ENCODE measurements at places on chromosomes 1 and 21. TPM values are rescaled to one million over a fixed set of nuclear protein-coding genes. Genes with fewer than 3 reads are reported as not detected.

Gene NPR1
- 1.5 TPM for total RNA-seq

Gene CYYR1
- total RNA-seq = not detected

Gene PTPRU
- 37.9 TPM for total RNA-seq

Gene SPRR4
- not detected for total RNA-seq

Gene SPATA46
- total RNA-seq = not detected

Gene PLA2G5
- total RNA-seq = 0.92 TPM

Gene FBXO44
- total RNA-seq = 13.7 TPM

Gene WNT3A
- not detected for total RNA-seq

Gene TTLL7
- total RNA-seq = 6.3 TPM

Gene CASQ2
- under 0.01 TPM for total RNA-seq

Gene CLCA1
- not detected for total RNA-seq

Gene UBASH3A
- total RNA-seq = not detected

Gene MTHFR
- 33.7 TPM for total RNA-seq

Gene ATP6V1G3
- total RNA-seq = not detected

Gene TUFT1
- total RNA-seq = 9.8 TPM
